Ovary (tissue), 10 donors: ENCODE measurements at places on chromosomes 16 and 17. TPM values are rescaled to one million over a fixed set of nuclear protein-coding genes. Genes with fewer than 3 reads are reported as not detected.

- DNase-seq = no peak
- no peaks in the 10 kb centered on the region for H3K4me1 ChIP-seq
- no peaks in the 10 kb centered on the region for H3K36me3 ChIP-seq
- no peaks in the 10 kb centered on the region for H3K27me3 ChIP-seq
- no peak overlapping the region for H3K27ac ChIP-seq
Measured at GRCh38 chr16:81432937-81433557, 11.6 kb upstream of the CMIP start.

DNA sequence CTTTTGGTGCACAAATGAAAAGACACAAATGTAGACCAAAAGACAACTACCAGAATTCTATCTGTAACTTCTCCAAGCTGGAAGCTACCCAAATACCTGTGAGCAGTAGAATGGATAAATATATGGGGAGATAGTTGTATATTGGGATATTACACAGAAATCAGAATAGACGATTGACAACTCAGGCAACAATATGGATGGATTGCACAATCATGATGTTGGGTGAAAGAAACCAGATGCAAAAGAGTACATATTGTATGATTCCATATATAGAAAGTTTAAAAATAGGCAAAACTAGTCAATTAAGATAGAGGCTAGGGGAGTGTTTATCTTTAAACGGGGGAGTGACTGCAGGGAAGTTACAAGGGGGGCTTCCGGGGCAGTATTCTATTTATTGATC, 77.5 kb upstream of the NKD1 start:
- H3K27ac ChIP-seq = no peak overlapping the region
- no peaks in the 10 kb centered on the region for H3K27me3 ChIP-seq
- no peak overlapping the region for H3K4me3 ChIP-seq
- no peaks in the 10 kb centered on the region for H3K4me1 ChIP-seq
- H3K36me3 ChIP-seq = no peaks in the 10 kb centered on the region

- H3K36me3 ChIP-seq = no peaks in the 10 kb centered on the region
- H3K4me1 ChIP-seq = no peaks in the 10 kb centered on the region
- no peak overlapping the region for H3K4me3 ChIP-seq
Measured at GRCh38 chr16:73091174-73091573, 43.2 kb upstream of the ZFHX3 start.

DNA sequence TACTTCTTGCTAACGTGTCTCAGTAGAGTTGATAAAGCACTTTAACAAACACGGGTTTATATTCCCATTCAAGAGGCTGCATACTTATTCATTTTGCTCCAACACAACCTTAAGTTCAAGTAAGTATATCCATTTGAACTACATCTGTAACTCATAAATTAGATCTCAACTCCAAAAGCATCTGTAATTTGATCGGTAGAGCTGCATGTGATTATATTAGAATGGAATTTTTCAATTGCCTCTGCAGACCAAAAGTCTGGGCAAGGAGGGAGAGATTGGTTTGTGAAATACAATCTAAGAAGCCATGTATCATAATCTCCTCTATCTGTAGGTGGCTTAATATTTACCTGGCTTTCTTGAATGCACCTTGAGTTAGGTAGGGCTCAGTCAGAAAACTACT, 371.0 kb downstream of the RBFOX1 start:
- no peak overlapping the region for H3K4me3 ChIP-seq
- no peaks in the 10 kb centered on the region for H3K36me3 ChIP-seq
- no peak overlapping the region for H3K27ac ChIP-seq
- no peaks in the 10 kb centered on the region for H3K4me1 ChIP-seq

- H3K36me3 ChIP-seq = no peaks in the 10 kb centered on the region
- no peak overlapping the region for H3K4me3 ChIP-seq
- H3K27me3 ChIP-seq = no peaks in the 10 kb centered on the region
Measured at GRCh38 chr16:84362471-84362941, 5.8 kb upstream of the ATP2C2 start.

DNA sequence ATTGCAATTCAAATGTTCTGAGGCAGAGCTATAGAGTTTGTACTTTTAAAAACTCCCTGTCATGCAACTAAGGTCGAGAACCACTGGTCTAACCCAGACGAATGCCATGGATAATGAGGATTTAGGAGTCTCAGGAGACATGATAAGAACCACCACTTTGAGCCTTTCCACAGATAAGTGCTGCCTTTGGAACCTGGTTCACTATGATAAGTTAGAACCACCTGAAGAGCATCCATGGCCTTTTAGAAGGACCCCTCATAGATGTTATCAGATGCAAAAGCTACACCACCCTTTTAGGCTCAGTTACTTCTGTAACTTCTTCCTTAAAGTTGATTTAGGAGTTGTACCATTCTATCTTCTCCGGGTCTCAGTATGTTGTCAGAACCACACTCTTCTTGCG, 350.6 kb upstream of the CCL2 start:
- no peaks in the 10 kb centered on the region for H3K27me3 ChIP-seq
- no peaks in the 10 kb centered on the region for H3K36me3 ChIP-seq
- H3K4me1 ChIP-seq = no peaks in the 10 kb centered on the region
- no peak overlapping the region for H3K27ac ChIP-seq
- H3K4me3 ChIP-seq = no peak overlapping the region
- no peak for DNase-seq

Gene KRTAP9-8
- polyA plus RNA-seq = not detected

- no peak overlapping the region for H3K27ac ChIP-seq
- H3K4me3 ChIP-seq = no peak overlapping the region
- peaks cover 9% of the 10 kb centered on the region for H3K4me1 ChIP-seq
- H3K27me3 ChIP-seq = no peaks in the 10 kb centered on the region
Measured at GRCh38 chr16:50594308-50595260, 46.4 kb downstream of the NKD1 start.

DNA sequence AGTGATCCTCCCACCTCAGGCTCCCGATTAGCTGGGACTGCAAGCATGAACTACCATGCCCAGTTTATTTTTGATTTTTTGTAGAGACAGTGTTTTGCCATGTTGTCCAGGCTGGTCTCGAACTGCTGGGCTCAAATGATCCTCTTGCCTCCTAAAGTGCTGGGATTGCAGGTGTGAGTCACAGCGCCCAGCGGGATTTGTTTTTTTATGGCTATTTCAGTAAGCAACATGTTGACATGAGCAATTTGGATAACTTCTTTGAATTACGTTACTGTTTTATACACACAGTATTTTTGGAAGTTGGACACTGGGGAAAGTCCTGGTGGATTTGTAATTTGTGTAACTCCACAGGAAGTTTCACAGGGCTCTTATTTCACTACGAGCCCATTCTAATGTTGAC, 18.5 kb upstream of the RHOT1 start:
- H3K36me3 ChIP-seq = no peaks in the 10 kb centered on the region
- no peaks in the 10 kb centered on the region for H3K27me3 ChIP-seq
- peaks cover 4% of the 10 kb centered on the region for H3K4me1 ChIP-seq
- DNase-seq = no peak

DNA sequence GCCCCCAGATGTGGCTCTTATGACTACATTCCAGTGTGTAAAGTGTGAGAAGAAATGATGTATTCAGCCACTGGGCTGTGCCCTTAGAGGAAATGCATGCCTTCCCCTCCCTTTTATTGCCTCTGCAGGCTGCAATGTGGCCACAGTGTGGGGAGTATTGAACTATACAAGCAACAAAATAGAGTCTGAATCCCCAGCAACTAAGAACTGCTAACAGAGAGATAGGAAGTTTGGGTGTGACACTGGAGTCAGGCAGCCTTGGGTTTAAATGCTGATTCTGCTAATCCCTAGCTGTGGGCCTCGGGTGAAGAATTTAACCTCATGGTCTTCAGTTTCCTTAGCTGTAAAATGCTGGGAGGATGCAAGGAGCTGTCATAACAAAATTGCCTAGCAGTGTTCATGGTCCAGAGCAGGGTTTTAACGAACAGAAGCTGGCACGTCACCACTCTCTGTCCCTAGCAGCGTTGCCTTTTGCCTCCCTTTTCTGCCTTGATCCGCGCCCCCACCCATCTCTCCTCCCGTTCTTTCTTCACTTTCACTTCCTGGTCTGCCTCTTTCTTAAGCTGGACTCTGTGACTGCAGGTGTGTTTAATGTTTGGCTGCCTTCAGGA, 50.3 kb downstream of the KPNA2 start:
- H3K27me3 ChIP-seq = no peaks in the 10 kb centered on the region
- no peaks in the 10 kb centered on the region for H3K4me1 ChIP-seq

GRCh38 chr17:74773871-74774286, 2.3 kb downstream of the NAT9 start:
- H3K4me3 ChIP-seq = no peak overlapping the region
- H3K4me1 ChIP-seq = peaks cover 7% of the 10 kb centered on the region
- H3K27ac ChIP-seq = no peak overlapping the region
- no peaks in the 10 kb centered on the region for H3K36me3 ChIP-seq

Gene KDM6B
- 9.1 TPM for polyA plus RNA-seq

- no peak overlapping the region for H3K27ac ChIP-seq
- H3K27me3 ChIP-seq = no peaks in the 10 kb centered on the region
- no peak overlapping the region for H3K4me3 ChIP-seq
- no peaks in the 10 kb centered on the region for H3K36me3 ChIP-seq
- H3K4me1 ChIP-seq = no peaks in the 10 kb centered on the region
Measured at GRCh38 chr17:29838961-29839360, 91.1 kb downstream of the SSH2 start.

DNA sequence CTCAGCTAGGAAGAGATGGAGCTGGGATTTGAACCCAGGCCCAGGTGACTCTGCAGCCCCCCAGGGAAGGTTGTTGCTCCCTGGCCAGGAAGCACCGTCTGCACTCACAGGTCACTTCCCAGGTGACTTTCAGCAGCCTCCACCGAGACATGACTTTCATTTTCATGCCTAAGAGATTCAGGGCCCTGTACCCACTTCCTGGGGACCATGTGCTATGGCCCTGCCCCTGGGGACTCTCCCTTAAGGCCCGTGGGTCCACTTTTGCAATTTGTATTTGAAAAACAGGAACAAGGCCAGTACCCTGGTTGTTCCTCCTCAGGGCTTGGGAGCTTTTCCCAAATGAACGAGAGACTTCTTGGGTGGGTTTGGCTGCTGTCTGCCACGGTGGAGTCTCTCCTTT, 191.0 kb downstream of the IRF8 start:
- H3K27me3 ChIP-seq = no peaks in the 10 kb centered on the region
- no peaks in the 10 kb centered on the region for H3K36me3 ChIP-seq
- H3K4me1 ChIP-seq = no peaks in the 10 kb centered on the region
- no peak overlapping the region for H3K4me3 ChIP-seq

DNA sequence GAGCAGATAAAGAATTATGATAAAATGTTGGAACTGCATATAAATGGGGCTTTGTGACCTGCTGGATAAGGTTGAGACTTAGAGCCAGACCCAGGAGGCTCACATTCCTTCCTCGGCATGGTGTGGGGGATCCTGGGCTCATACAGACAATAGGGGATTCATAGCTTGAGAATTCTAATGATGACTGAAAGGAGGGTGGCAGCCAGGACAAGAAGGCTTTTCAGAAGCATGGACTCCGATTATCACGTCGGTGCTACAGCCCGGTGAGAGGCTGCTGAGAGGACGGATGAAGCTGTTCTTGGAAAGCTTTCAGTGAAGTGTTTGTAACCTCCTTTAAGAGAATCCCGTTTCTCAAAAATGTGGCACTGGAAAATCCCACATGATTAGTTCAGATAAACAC, 167.2 kb downstream of the ANKFN1 start:
- no peak for DNase-seq
- no peaks in the 10 kb centered on the region for H3K4me1 ChIP-seq
- no peaks in the 10 kb centered on the region for H3K27me3 ChIP-seq
- no peak overlapping the region for H3K4me3 ChIP-seq

GRCh38 chr17:64091571-64091970, 38.4 kb downstream of the ERN1 start:
- H3K36me3 ChIP-seq = no peaks in the 10 kb centered on the region
- no peak for DNase-seq

GRCh38 chr17:46774108-46774737, 44.3 kb downstream of the WNT3 start:
- no peaks in the 10 kb centered on the region for H3K27me3 ChIP-seq
- no peak overlapping the region for H3K27ac ChIP-seq
- no peak overlapping the region for H3K4me3 ChIP-seq

Gene EPX
- polyA plus RNA-seq = not detected

- no peak overlapping the region for H3K4me3 ChIP-seq
- no peak for DNase-seq
- no peaks in the 10 kb centered on the region for H3K27me3 ChIP-seq
- no peak overlapping the region for H3K27ac ChIP-seq
- no peaks in the 10 kb centered on the region for H3K36me3 ChIP-seq
- H3K4me1 ChIP-seq = peaks cover 2% of the 10 kb centered on the region
Measured at GRCh38 chr17:1168533-1169220, 11.1 kb downstream of the ABR start.

- H3K4me3 ChIP-seq = no peak overlapping the region
- DNase-seq = no peak
- H3K27me3 ChIP-seq = no peaks in the 10 kb centered on the region
Measured at GRCh38 chr17:48498164-48498850, 32.5 kb downstream of the HOXB1 start.

Gene NECAB2
- polyA plus RNA-seq = 1.6 TPM

GRCh38 chr17:37813751-37814150, 68.9 kb upstream of the HNF1B start:
- DNase-seq = no peak
- H3K27me3 ChIP-seq = no peaks in the 10 kb centered on the region
- no peak overlapping the region for H3K4me3 ChIP-seq
- H3K36me3 ChIP-seq = no peaks in the 10 kb centered on the region
- H3K4me1 ChIP-seq = no peaks in the 10 kb centered on the region

Gene RAB11FIP4
- polyA plus RNA-seq = 4.5 TPM

DNA sequence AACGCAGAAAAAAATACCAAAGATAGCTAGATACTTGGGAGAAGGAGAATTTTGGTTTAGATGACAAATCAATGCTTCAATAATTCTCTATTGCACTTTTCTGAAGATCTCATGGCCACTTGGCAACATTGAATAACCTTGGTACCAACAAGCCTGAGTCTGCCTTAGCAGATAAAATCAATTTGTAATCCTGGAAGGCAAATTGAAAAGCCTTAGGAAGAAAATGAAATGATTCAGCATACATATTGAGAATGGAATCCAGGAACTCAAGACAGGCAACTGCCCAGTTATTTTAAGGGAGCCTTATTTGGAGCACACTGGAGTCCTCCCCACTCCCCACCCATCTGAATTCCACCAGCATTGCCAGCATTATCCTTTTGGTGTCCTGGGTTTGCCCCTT, 109.3 kb upstream of the SOX9 start:
- H3K27me3 ChIP-seq = no peaks in the 10 kb centered on the region
- H3K4me1 ChIP-seq = no peaks in the 10 kb centered on the region
- DNase-seq = no peak
- no peak overlapping the region for H3K4me3 ChIP-seq

DNA sequence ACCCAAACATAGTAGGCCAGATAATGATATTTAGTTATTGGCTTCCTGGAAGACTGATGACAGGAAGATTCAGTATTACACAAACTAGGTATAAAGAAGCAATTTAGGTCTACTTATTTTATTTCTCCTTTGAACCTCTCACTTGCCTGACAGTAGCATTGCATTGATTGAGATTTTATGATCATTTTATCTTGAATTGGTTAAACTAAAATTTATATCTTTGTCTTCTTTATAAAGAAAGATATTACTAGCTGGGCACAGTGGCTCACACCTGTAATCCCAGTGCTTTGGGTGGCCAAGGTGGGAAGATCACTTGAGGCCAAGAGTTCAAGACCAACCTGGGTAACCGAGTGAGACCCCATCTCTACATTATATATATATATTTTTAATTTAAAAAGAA, 14.4 kb downstream of the HLF start:
- no peak overlapping the region for H3K27ac ChIP-seq
- no peak overlapping the region for H3K4me3 ChIP-seq
- H3K36me3 ChIP-seq = no peaks in the 10 kb centered on the region
- DNase-seq = no peak
- H3K4me1 ChIP-seq = peaks cover 48% of the 10 kb centered on the region

Gene GJD3
- not detected for polyA plus RNA-seq
